ENCODE measurements at places on chromosomes 11 and 22.

- DNase-seq = no peak
Measured at GRCh38 chr22:43446916-43447315, 35.1 kb downstream of the MPPED1 start.

- no peak for DNase-seq
Measured at GRCh38 chr11:81647374-81647773, 1086.3 kb downstream of the FAM181B start.

DNA sequence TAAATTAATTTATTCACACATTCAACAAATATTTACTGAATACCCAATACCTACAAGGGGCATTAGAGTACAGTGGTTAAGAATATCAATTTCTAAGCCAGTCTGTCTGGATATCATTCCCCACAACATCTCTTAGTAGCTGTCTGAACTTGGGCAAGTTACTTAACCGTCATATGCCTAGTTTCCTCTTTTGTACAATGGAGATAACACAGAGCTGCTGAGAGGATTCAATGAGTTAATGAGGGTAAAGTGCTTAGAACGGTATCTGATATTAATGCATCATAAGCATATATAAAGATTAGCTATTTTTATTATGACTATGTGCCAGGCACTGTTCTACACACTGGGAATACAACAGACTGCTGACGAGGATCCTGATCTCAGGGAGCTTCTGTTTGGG lies 116.4 kb downstream of the APOL5 start:
- no peak for DNase-seq

GRCh38 chr11:128552783-128553661 lies 34.3 kb downstream of the ETS1 start:
- DNase-seq = peak; percentile 62

GRCh38 chr11:119888119-119888518 lies 159.1 kb upstream of the NECTIN1 start:
- no peak for DNase-seq

- no peak for DNase-seq
Measured at GRCh38 chr11:133819114-133819513, 26.2 kb downstream of the SPATA19 start.
